ENCODE measurements at places on chromosomes 3 and 15.

DNA sequence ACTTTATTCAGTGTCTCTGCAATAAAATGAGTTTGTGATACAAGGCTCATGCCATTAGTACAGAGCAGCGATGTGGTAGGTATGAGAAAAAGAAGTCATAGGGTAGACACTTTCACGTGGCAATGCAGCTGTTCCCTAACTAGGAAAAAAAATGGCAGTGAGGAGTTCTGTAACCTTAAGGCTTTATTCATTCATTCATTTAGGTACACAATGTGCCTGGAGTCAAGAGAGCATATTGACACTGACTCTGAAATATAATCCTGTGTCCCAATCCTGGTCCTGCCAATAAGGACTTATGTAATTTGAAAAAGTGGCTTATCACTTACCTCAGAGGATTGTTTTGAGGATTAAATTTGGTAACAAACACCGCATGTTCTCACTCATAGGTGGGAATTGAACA lies 173.0 kb upstream of the AZI2 start:
- DNase-seq = no peak

- DNase-seq = no peak
Observed at GRCh38 chr15:60134609-60135008, 130.5 kb downstream of the FOXB1 start.

- DNase-seq = no peak
Observed at GRCh38 chr3:119715105-119715504, 12.3 kb downstream of the CFAP91 start.

DNA sequence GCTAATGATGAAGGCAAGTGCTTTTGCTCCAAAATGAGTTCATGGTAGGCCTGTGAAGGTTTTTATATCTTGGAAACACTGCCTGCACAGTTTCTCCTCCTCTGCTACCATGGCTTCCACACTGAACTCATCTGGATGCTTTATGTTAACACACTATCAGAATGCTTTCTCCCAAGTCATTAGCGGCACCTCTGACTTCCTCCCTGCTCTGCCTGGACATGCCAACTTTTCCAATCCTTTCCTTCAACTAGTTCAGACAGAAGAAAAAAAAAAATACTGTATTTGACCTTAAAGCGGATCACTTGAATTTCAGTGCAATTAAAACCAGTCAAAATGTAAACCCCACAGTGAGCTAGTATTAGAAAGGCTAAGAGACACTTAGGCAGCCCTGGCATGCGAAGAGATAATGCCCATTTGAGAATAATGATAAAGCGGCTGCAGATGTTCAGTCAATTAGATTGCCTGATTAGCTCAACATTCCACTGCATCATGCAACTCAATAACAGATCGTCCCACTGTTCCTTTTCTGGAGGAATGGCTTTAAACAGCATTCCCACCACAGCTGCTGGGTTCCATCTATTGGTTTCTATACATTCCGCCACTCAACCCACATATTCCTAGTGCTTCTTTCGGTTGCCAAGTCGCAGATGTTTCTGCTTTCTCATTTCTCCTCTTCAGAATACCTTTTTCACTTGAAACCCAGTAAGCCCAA lies 51.7 kb downstream of the CNTN3 start:
- no peak for DNase-seq

- DNase-seq = no peak
Observed at GRCh38 chr3:45088543-45089358, 57.4 kb downstream of the CDCP1 start.

- DNase-seq = no peak
Observed at GRCh38 chr15:63251701-63252100, 25.7 kb upstream of the APH1B start.

DNA sequence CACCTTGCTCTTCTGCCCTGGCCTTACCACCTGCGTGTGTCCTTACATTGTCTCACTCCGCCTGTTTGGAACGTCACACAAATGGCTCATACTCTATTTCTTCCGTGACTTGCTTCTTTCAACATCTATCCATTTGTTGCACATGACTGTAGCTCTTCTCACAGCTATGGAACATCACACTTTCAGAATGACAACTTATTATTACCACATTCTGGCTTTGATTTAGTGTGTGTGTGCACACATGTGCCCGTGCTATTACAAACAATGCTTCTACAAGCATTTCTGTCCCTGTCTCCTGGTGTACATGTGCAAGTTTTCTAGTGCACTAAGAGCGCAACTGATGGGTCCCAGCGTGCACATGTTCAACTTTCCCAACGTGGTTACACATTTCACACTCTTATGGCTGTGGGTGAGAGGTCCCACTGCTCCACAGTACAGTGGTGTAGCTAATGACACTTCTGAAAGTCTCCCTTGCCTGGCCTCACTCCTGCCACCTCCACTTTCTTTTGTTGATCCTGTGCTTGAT lies 37.8 kb downstream of the PTH1R start:
- DNase-seq = no peak

- DNase-seq = no peak
Observed at GRCh38 chr15:53910852-53911251, 67.4 kb upstream of the UNC13C start.

DNA sequence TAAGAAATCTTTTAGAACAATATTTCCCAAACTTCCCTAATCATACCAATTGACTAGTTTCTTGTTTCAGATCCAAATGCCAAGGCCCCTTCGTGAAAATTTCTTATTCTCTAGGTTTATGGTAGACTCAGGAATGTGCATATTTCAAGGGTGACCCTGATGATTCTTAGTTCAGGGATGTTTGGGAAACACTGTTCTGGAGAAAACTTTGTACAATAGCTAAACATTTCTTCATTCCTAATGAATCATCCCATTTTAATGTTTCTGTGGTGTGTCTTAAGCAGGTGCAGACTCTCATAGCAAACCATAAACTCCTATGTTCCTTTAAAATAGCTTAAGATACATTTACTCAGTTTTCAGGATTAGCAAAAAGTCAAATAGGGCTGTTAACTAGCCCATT lies 314.5 kb downstream of the TIGIT start:
- DNase-seq = no peak

- DNase-seq = no peak
Observed at GRCh38 chr3:120013481-120013880, 80.8 kb downstream of the GSK3B start.

- no peak for DNase-seq
Observed at GRCh38 chr3:171802590-171802956, 7.7 kb downstream of the PLD1 start.

DNA sequence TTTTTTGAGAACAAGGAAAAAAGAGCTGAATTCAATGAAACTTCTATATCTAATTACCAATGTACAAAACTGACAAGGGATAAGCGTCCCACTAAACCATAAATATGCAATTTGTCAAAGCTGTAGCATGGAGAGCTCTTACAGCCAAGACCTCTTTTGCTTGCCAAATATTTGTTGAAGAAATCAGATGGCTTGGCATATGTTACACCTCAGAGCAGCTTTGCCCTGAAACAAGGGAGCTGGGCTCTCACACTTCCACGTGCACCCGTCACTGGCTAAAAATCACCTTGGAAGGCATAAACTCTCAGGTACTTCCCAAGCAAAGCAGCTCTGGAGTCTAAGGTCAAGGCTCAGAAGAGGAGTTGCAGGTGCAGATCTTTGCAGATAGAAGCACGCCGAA lies 324.7 kb upstream of the SLCO3A1 start:
- DNase-seq = no peak

- no peak for DNase-seq
Observed at GRCh38 chr15:46120713-46121112, 485.9 kb downstream of the SQOR start.

- DNase-seq = no peak
Observed at GRCh38 chr15:49110158-49110944, 45.0 kb downstream of the COPS2 start.

- no peak for DNase-seq
Observed at GRCh38 chr15:87777054-87777561, 479.4 kb downstream of the NTRK3 start.

- no peak for DNase-seq
Observed at GRCh38 chr15:77865106-77865610, 212.4 kb downstream of the TBC1D2B start.

DNA sequence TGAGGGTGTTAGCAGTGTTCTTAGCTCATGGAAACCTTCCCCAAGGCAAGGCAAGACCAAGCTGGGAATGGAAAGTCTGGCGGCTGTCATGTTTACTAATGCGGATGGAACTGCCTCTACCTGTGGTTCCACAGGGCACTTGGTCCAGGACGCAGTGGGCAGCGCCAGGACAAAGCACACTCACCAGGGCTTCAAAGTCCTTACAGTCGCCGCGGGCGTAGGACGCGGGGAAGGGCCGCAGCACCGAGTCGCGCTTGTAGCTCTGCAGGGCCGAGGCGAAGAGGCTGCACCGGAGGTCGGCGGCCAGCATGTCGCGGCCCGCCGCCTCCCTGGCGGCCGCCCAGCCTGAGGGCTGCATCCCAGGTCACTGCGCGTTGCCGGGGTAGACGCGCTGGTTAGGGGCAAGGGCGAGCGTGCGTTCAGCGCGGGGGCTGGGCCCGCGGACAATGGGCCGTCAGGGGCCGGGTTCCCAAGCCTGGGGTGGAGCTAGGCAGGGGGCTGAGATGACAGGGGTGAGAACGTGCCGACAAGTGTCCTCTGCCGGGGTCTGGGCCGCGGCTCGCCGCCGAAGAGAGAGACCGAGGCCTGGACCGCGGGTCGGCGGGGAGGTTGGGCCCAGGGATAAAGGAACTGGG lies 497 bp downstream of the PARP16 start:
- no peak for DNase-seq

DNA sequence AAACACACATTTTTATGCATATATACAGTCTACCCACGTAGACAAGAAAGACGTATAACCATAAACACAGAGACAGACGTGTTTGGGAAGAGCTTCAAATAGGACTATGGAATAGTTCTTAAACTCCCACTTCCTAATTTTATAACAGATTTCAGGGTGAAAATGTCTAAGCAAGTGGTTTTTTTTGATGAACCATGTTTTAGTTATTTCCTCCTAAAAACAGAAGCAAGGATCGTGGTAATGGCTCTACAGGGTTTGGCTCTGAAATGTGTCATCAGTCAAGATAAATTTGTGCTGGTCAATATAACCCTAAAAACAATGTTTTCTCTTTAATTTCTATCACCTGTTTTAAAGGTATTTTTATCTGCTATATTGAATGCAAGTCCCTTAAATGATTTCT lies 58.2 kb downstream of the FMN1 start:
- no peak for DNase-seq

- no peak for DNase-seq
Observed at GRCh38 chr3:46908294-46908985, 30.9 kb downstream of the PTH1R start.

DNA sequence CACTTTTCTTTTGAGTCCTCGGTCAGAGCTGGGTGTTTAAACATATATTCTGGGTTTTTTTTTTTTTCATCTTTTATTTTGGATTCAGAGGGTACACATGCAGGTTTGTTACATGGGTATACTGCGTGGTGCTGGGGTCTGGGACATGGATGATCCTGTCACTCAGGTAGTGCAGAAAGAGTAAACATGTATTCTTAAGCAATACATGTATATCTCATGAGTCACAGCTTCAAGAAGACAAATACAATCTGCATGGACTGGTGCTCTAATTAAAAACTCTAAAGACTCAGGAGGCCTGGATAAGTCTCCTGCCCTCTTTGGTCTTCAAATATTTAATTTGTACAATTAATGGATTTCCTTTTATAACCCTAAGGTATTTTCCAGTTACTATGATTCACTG lies 50.6 kb upstream of the PHLDB2 start:
- DNase-seq = no peak

DNA sequence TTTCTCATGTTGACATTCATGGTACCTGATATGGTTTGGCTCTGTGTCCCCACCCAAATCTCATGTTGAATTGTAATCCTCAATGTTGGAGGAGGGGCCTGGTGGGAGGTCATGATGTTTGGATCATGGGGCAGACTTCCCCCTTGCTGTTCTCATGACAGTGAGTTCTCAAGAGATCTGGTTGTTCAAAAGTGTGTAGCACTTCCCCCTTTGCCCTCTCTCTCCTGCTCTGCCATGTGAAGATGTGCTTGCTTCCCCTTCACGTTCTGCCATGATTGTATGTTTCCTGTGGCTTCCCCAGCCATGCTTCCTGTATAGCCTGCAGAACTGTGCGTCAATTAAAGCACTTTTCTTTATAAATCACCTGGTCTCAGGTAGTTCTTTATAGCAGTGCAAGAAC lies 3.3 kb upstream of the UBL7 start:
- DNase-seq = no peak

GRCh38 chr3:176167272-176167671 lies 1030.0 kb downstream of the TBL1XR1 start:
- no peak for DNase-seq

DNA sequence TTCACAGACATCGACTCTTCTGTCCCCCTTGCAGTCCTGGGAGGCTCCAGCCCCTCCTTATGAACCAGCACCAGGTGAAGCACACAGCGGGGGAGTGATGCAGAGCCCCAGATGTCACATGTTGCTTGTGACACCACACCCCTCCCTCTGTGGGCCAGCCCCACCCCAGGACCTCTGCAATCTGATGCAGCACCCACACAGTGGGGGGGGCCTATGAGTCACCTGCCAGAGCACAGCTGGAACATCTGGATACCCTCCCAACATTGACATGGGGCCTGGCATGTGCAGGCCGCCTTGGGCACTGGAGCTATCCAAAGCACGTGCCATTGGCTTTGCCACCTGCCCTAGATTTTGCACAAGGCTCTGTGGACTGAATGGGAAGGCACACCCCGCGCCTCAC lies 70.5 kb downstream of the FEM1B start:
- DNase-seq = no peak

GRCh38 chr3:18443665-18444594 lies 18.8 kb upstream of the SATB1 start:
- no peak for DNase-seq

GRCh38 chr15:88375234-88375927 lies 91.8 kb downstream of the MRPL46 start:
- DNase-seq = no peak

GRCh38 chr3:138620431-138620830 lies 11.9 kb downstream of the FAIM start:
- DNase-seq = no peak
